Activated CD4-positive, alpha-beta T cell treated with anti-CD3 and anti-CD28 coated beads for 4 hours (primary cell): ENCODE measurements at places on chromosomes 3 and 15.

DNA sequence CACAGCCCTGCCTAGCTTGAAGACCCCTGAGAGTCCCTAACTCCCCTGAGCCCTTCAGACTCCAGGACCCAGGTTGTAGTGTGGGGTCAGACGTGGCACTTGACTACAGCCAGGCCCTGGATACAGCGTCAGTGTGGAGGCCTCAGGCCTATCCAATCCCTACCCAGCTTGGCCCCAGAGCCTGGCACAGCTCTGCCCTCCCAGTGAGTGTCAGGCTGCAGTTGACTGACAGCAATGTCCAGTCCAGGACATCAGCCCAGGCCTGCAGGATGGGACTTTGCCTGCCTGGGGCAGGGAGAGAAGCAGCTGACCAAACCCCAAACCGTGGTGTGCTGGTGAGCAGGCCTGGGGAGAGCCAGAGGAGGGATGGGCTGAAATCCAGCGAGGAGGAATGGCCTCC lies 27.3 kb downstream of the KLF13 start:
- no peak for DNase-seq

DNA sequence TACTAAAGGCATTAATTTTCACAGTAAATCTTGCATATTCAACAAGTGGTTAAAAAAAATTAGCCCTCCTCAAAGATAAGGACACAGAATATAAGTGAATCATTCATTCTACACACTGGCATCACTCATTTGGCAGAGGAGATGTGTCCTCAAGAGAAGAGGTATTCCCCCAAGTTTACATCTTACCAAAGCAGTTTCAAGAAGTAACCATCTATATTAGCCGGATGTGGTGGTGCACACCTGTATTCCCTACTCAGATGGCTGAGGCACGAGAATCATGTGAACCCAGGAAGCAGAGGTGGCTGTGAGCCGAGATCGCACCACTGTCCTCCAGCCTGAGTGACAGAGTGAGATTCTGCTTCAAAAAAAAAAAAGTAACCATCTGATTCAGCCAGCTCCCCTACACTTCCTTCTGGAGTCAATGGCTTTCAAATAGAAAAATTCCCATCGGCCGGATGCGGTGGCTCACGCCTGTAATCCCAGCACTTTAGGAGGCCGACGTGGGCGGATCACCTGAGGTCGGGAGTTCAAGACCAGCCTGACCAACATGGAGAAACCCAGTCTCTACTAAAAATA lies 15.4 kb downstream of the RAF1 start:
- DNase-seq: no peak

DNA sequence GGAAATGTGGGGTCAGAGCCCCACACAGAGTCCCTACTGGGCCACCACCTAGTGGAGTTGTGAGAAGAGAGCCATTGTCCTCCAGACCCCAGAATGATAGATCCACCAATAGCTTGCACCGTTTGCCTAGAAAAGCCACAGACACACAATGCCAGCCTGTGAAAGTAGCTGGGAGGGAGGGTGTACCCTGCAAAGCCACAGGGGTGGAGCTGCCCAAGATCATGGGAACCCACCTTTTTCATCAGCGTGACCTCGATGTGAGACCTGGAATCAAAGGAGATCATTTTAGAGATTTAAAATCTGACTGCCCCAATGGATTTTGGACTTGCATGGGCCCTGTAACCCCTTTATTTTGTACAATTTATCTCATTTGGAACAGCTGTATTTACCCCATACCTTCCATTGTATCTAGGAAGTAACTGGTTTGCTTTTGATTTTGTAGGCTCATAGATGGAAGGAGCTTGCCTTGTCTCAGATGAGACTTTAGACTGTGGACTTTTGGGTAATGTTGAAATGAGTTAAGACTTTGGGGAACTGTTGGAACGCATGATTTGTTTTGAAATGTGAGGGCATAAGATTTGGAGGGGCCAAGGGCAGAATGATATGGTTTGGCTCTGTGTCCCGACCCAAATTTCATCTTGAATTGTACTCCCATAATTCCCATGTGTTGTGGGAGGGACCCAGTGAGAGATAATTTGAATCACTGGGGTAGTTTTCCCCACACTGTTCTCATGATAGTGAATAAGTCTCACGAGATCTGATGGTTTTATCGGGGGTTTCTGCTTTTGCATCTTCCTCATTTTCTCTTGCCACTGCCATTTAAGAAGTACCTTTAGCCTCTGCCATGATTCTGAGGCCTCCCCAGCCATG lies 49.0 kb downstream of the CD200 start:
- no peak for DNase-seq

DNA sequence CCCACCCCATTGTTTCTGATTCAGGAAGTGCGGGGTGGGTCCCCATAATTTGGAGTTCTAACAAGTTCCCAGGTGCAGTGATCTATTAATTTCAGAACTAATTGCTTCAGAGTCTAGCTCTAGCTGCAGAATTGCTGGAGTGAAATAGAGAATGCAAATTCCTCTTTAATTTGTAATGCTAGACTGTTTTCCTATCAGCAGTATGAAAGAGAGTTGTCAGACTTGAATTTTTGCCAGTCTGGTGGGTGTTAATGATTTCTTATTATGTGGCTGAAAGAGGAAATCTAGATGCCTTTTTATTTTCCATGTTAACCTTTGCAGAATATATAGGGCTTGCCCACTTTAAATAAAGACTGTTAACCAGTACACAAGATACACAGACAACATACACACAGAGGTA lies 23.7 kb downstream of the APH1B start:
- DNase-seq: no peak

DNA sequence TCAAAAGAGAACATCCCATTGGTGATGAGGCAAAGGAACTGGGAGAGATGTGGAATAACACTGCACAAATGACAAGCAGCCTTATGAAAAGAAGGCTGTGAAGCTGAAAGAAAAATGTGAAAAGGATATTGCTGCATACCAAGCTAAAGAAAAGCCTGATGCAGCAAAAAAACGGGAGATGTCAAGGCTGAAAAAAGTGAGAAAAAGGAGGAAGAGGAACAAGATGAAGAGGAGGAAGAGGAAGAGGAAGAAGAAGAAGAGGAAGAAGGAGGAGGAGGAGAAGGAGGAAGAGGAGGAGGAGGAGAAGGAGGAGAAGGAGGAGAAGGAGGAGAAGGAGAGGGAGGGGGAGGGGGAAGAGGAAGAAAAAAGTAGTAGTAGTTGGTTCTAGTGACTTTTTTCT lies 41.8 kb upstream of the TEX9 start:
- DNase-seq: no peak

DNA sequence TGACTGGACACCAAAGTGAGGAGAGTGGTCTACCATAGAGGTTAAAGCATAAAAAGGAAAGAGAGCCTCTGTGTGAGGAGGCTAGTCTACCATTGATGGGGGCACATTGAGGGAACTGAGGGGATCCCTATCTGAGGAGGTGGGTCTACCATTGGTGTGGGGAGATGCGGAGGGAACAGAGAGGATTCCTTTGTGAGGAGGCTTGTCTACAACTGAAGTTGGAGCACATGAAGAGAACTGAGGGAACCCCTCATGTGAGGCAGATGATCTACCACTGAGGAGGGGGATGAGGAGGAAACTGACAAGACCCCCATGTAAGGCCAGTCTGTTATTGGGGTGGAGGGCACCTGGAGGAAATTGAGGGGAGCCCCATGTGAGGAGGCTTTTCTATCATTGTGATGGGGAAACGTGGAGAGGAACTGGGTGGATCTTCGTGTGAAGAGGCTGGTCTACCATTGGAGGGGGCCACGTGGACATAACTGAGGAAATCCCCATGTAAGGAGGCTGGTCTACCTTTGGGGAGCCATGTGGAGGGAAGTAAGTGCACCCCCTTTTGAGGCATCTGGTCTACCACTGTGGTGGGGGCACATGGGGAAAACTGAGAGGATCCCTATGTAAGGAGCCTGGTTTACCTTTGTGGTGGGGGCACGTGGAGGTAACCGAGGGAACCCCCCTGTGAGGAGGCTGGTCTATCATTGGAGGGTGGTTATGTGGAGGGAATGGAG lies 160.1 kb downstream of the FBLN2 start:
- no peak for DNase-seq

DNA sequence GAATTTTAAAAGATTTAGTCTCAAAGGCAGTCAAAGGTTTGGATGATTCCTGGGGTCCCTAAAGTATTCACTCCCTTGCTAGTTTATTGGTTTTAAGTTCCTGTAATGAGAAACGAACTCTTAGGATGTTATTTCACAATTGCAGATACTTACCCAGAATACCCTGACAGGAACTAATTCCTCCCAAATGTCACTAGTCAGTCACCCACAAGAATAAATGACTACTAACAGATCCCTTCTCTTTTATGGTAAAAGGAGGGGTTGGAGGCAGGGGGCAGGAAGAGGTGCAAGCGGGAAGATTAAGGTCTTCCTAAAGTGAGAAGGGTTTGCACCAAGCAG lies 174.2 kb upstream of the SLC2A2 start:
- no peak for DNase-seq

DNA sequence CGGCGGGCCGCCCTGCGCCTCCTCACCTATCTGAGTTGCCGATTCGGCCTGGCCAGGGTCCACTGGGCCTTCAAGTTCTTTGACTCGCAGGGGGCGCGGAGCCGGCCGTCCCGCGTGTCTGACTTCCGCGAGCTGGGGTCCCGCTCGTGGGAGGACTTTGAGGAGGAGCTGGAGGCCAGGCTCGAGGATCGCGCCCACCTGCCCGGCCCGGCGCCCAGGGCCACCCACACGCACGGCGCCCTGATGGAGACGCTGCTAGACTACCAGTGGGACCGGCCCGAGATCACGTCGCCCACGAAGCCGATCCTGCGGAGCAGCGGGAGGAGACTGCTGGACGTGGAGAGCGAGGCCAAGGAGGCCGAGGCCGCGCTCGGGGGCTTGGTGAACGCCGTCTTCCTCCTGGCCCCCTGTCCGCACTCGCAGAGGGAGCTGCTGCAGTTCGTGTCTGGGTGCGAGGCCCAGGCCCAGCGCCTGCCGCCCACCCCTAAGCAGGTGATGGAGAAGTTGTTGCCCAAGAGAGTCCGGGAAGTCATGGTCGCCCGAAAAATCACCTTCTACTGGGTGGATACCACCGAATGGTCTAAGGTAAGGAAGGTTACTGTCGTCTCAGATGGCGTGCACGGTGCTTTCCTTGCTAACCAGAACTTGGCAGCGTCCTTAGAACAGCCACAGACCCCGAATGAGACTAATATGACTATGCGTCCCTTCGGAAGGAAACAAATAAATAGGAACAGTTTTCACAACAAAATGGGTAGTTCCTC lies 567 bp downstream of the TICRR start:
- DNase-seq: no peak

DNA sequence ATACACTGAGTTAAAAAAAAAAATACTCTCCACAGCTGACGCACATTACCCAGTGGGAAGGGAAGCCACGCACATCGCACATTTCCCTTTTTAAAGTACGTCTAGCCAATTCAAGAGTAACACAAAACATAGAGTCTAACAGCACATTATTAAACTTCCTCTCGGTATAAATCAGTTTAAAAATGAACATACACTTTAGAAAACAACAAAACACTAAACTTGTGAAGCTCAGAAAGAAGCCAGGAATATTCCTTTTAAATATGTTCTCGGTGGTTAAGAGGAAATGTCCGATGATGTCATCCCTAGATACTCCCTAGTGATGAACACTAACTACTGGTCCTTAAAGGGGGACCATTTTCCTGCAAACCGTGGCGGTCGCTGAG lies 721 bp downstream of the MYEF2 start:
- peak; percentile 0 for DNase-seq

DNA sequence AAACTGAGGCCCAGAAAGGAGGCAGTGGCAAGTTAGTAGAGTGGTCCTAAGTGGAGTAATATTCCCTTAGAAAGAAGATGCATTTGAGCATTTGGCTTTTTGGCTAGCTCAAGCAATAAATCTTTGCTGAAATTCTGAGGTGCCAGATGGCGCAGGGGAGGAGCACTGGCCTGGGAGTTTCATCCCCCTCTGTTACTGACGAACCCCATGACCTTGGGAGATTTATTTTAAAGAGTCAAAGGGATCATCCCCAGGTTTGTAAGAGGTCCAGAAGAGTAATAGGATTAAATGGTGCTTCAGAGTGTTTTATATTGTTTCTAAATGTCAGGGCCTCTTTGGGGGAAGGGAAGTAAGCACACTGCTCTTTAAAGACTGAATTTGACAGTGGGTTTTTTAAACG lies 85.1 kb upstream of the PIAS1 start:
- DNase-seq: no peak

DNA sequence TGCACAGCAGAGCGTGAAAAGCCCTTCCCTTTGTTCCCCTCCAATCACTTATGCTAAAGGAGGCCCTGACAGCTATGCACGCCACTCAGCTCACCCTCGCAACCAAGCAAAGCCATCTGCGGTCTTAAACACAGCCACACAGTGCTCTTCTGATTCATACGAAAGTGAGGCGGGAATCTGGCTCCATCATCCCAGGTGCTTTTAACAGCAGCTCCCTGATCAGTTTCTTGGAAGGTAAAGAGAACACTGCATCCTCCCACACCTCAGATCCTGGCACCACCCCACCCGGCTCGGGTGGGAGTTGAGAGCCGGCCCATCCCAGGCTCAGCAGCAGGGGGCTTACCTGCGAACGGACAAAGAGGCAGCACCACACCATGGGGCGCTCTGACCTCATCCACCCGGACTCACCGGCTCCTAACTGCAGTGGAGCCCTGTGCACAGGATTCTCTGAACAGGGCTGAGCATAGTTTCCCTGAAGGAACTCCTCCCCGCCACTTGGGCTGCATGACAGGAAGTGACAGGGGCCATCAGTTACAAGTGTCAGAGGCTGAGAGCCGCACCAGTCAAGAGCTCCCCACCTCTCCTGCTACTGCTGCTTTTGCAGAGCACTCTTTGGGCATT lies 114.3 kb upstream of the ARHGEF3 start:
- peak; percentile 58 for DNase-seq

- DNase-seq: no peak
These were observed 65.1 kb downstream of the APBA2 start for GRCh38 chr15:28950916-28951315.

- no peak for DNase-seq
These were observed 99.1 kb downstream of the MESD start for GRCh38 chr15:80890341-80891005.

DNA sequence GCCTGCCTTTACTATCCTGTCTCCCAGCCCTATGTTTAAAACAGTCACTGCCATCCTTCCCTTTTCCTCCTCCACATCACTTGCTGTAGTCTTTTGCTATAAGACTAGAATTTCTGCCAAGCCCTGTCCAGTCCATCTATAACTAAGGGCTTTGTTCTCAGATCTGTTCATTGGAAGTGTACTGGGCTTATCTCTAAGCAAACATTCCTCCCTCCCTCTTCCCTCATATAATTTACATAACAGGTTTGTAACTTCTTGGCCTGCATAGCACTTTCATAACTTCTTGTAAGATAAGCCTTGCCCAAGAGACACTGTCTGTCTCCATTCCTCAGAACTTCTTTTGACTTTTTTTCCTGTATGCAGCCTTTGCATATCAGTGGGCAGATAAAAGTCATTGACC lies 16.7 kb downstream of the TPRG1 start:
- DNase-seq: no peak

DNA sequence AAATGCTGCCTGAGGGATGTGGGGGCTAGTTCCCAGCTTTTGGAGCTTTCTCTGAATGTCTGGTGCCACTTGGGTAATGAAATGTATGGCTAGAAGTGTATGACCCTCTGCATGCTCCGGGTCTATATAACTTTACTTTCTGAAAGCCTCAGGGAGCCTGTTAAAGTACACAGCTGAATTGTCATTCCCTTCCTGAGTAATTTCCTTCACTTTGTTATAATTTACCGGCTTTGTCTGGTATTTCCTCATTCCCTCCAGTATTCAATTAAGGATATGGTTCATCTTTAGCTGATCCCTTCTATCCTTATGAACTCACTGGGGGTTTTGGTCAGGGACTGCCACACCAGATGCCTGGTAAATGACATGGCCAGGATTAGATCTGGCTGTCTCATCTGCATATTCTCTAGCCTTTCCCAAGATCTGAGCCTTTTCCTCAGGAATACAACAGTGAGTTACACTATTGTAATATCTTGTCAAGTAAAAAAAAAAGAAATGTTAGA lies 620.3 kb downstream of the ZPLD1 start:
- no peak for DNase-seq
